ENCODE measurements at places on chromosomes 2 and 18. TPM values are rescaled to one million over a fixed set of nuclear protein-coding genes. Genes with fewer than 3 reads are reported as not detected.

DNA sequence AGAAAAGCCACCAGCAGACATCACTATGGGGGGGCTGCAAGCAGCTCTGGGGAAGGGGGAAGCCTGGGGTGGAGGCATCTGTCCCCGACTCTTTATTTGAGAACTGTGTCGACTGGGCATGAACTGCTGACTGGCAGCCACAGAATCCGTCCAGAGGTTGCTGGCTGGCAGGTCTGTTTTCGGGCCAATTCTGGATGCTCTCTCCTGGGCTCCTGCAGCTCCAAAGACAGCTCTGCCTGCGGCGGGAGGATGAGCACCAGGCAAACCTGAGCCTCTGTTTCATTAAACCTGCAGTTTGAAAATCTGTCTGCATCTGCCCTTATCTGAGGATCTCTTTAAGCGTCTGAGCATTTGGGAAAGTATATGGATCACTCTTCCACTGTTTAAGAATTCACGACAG is 34.4 kb upstream of the RPL31 start:
- no peak for DNase-seq

DNA sequence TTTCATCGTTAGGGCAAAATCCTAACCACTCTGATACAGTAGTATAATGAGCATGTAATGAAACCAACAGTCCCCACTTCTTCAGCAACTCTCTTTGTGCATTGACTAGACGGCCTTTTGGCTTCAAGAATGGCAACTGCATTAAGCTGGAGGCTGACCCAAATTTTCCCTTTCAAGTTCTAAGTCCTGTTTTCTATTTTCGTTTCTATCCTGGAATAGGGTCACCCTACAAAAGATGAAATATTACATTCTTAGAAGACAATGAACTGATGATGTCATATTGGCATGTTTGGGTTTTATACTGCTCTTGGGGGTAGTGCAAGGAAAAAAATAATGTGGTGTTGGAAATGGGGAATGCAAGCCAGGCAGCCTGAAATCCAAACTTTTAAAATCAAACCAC is 254.4 kb downstream of the ETAA1 start:
- DNase-seq, result no peak

DNA sequence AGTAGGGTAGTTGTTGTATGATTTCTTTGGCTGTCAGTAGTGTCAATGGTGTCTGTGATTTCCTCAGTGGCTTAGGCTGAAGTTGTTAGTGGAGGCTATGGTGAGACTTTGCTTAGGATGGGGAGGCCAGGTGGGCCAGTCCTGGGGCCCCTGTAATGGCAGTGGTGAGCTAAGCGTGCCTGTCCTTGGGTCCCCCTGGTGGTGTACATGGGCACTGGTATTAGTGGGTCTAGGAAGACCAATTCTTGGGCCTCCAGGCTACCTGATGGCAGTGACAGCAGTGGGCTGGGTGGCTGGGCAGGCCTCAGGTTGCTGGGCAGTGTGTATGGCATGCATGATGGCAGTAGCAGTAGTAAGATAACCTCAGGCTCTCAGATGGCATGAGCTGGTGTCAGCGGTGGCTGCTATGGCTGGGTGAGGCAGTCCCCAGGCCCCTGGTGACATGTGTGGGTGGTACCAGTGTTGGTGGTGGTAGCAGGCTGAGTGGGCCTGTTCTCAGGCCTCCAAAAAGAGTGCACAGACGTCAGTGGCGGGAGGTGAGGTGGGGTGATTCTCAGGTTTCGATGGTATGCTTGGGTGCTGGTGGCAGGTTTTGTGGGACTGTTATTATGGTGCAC is 103.2 kb downstream of the KLHL14 start:
- DNase-seq, result peak; percentile 7

GRCh38 chr18:78903436-78904178 is 76.0 kb upstream of the SALL3 start:
- DNase-seq, result no peak

DNA sequence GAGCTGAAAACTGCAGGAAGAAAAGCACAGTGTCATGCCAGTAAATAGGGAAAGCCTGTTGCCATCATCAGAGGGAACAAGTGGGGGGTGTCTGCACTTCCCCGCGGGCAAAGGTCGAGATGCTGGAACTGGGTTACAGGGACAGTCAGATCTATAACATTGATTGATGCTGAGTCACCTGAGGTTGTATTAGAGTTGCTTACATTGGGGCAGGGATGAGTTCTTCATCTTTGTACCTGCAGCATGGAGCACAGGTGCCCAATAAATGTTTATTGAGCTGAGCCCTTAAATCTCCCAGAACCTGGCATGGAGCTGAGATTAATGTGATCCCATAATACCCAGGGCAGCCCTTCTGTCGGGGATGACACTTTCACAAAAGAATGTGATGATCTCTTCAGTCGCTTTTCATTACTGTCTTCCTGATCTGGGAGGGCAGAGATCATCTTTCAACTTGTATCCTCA is 5.9 kb upstream of the RNF152 start:
- DNase-seq, result no peak

GRCh38 chr18:10122988-10123950 is 209.5 kb downstream of the VAPA start:
- DNase-seq, result peak; percentile 13

- no peak for DNase-seq
Measured at GRCh38 chr2:118982039-118982438, 40.0 kb downstream of the MARCO start.

DNA sequence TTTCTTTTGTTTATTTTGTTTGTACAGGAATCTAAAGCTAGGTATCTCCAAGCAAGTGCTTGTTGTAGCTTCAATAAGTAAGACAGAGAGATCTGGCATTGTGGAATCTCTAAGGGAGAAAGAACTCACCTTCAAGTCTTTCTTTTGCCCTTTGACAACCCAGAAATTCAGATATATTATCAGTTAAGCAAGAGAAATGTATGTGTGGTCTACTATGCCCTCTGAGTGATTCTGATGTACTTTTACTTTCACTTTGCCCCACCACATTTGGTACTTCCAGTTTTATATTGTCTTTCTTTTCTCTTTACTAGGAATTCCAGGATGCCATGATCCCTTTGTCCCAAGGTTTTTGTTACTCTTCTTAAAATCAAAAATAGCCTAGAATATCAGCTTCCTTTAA is 259.6 kb upstream of the PIK3C3 start:
- DNase-seq, result no peak

- DNase-seq, result no peak
Measured at GRCh38 chr2:10186868-10187535, 64.5 kb downstream of the RRM2 start.

- no peak for DNase-seq
Measured at GRCh38 chr2:225100269-225100668, 58.0 kb upstream of the DOCK10 start.

DNA sequence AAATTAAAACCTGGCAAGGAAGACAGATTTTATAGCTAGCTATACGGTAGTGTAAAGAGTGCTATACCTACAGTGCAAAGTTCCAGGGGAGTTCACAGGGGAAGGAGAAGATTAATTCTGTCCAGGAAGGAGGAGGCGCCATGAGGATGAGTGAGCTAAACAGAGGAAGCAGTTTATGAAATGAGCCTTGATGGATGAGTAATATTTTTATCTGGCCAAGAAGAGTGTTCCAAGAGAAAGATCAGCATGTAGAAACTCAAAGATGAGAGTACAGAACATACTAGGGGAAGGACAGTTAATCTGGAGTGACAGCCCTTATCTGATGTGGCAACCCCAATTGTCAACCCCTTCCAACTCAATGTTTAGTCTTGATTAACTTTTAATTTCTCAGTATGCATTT is 54.8 kb downstream of the CDH20 start:
- DNase-seq, result no peak

DNA sequence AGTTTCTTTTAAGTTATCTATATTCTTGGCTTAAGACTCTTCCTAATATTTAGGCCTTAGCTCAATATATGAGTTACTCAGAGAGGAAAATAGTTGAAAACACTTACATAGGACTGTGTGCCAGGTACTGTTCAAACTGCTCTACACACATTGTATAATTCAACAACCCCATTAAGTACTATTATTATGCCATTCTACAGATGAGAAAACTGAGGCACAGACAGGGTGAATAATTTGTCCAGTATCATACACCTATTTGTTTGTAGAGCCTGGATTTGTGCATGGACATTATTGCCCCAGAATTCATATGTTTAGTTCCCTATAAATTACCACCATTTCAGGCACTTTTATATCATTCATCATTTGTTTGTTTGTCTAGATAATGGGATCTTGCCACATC is 17.7 kb upstream of the GAD1 start:
- DNase-seq, result no peak

GRCh38 chr2:111975819-111976218 is 77.4 kb downstream of the MERTK start:
- DNase-seq, result no peak

The CAVIN2 gene
- not detected for total RNA-seq

The DAW1 gene
- total RNA-seq, result not detected

The HOXD1 gene
- total RNA-seq, result not detected

The TMEM163 gene
- 0.11 TPM for total RNA-seq

The KCNJ13 gene
- total RNA-seq, result not detected

The RUFY4 gene
- total RNA-seq, result 1.7 TPM

Measured in activated CD4-positive, alpha-beta T cell treated with anti-CD3 and anti-CD28 coated beads for 36 hours (primary cell).